ENCODE measurements at places on chromosomes 2 and 18.

DNA sequence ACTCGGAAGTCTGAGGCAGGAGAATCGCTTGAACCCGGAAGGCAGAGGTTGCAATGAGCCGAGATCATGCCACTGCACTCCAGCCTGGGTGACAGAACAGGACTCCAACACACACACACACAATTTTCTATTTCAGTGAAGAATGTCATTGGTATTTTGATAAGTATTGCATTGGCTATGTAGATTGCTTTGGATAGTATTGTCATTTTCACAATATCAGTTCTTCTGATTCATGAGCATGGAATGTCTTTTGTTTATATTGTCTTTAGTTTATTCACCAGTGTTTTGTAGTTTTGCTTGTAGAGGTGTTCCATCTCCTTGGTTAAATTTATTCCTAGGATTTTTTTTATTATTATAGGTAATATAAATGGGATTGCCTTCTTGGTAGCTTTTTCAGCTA, 693.4 kb upstream of the SYT4 start:
- DNase-seq: no peak

DNA sequence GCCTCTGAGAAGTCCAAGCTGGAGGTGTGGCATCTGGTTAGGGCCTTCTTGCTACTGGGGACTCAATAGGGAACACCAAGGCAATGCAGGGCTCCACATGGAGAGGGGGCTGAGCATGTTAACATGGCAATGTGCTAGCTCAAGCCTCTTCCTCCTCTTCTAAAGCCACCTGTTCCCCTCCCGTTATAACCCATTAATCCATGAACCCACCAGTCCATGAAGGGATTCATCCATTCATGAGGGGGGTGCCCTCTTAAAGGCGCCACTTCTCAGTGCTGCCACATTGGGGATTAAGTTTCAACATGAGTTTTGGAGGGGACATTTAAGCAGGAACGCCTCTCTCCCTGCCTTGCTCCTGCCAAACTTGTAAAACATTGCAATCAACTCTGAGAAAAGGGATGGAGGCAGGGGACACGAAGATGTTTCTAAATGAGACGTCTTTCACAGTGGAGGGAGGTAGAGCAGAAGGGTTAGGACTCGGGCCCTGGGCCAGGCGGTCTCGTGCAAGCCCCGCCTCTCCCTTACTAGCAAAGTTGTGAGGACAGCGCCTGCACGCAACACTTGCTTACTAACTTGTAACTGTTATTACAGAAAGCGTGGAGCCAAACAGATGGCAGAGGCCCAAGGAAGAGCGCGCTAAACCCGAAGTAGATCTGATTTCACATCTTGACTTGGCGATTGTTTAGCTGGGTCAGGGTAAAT, 118.2 kb upstream of the ZNF516 start:
- no peak for DNase-seq

DNA sequence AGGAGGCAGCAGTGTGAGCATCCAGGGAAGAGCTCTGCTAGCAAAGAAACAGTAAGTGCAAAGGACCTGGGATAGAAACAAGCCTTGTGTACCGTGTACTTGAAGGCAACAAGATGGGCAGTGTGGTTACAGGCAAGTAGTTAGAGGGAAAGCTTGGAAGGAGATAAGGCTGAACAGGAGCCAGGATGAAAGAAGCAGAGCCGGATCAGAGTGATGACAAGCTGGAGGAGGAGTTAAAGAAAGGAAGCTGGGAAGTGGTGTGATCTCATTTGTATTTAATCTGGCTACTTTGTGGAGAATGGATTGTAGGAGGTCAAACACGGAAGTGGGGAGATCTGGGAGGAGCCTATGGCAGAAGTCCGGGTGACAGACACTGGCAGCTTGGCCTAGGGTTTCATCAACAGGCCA, 44.7 kb upstream of the VPS54 start:
- DNase-seq: no peak

- DNase-seq: no peak
Observed at GRCh38 chr2:181937473-181937872, 45.9 kb downstream of the ITPRID2 start.

- DNase-seq: no peak
Observed at GRCh38 chr18:79107886-79108285, 38.7 kb downstream of the ATP9B start.
